ENCODE measurements at places on chromosomes 1 and 21. TPM values are rescaled to one million over a fixed set of nuclear protein-coding genes. Genes with fewer than 3 reads are reported as not detected.

Gene SH2D1B
- total RNA-seq: 0.18 TPM

Gene TMCC2
- 2.0 TPM for total RNA-seq

Gene CA6
- total RNA-seq: not detected

Gene KRTAP11-1
- not detected for total RNA-seq

Gene SPATA17
- 0.18 TPM for total RNA-seq

Gene SLC44A5
- total RNA-seq: under 0.01 TPM

Gene SERINC2
- total RNA-seq: 2.0 TPM

Gene SELL
- not detected for total RNA-seq

Gene TIE1
- 3.3 TPM for total RNA-seq

Gene CYP4Z1
- total RNA-seq: not detected

Gene TRIM17
- not detected for total RNA-seq

Gene ADGRB2
- total RNA-seq: 2.2 TPM
